ENCODE measurements at places on chromosomes 7 and 10.

GRCh38 chr7:109930049-109930448 lies 1160.9 kb upstream of the LRRN3 start:
- DNase-seq = no peak
- H3K27ac ChIP-seq = no peak overlapping the region
- no peak overlapping the region for H3K4me3 ChIP-seq
- H3K36me3 ChIP-seq = no peaks in the 10 kb centered on the region
- H3K4me1 ChIP-seq = no peaks in the 10 kb centered on the region
- peaks cover 5% of the 10 kb centered on the region for H3K27me3 ChIP-seq

DNA sequence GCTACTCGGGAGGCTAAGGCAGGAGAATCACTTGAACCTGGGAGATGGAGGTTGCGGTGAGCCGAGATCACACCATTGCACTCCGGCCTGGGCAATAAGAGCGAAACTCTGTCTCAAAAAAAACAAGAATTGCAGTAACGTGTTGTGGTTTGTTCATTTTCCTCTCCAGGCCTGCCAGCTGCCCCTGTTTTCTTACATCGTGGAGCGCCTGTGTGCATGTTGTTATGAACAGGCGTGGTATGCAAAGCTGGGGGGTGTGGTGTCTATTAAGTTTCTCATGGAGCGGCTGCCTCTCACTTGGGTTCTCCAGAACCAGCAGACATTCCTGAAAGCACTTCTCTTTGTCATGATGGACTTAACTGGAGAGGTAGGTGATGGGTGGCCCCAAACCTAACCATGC lies 52.1 kb downstream of the TRRAP start:
- no peak overlapping the region for H3K27ac ChIP-seq
- H3K36me3 ChIP-seq = peaks cover 81% of the 10 kb centered on the region
- no peaks in the 10 kb centered on the region for H3K27me3 ChIP-seq
- no peak overlapping the region for H3K4me3 ChIP-seq

DNA sequence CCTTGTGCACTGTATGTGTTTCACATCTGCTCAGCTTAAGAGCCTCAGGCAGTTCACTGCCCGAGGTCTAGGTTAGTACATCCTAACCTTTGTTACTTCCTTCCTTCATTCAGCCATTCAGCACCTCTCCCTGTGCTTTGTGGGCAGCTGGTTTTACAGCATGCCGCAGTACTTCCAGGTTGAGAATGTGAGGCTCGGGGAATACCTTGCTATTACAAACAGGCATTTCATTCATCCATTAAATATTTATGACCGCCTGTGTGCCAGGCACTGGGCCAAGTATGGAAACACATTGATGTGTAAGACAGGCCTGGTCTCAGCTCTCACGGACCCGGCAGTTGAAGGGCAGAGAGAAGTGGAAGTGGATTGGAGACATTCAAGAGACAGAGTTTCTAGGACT lies 82.4 kb downstream of the SHH start:
- no peak for DNase-seq
- peaks cover 25% of the 10 kb centered on the region for H3K36me3 ChIP-seq
- no peak overlapping the region for H3K27ac ChIP-seq

DNA sequence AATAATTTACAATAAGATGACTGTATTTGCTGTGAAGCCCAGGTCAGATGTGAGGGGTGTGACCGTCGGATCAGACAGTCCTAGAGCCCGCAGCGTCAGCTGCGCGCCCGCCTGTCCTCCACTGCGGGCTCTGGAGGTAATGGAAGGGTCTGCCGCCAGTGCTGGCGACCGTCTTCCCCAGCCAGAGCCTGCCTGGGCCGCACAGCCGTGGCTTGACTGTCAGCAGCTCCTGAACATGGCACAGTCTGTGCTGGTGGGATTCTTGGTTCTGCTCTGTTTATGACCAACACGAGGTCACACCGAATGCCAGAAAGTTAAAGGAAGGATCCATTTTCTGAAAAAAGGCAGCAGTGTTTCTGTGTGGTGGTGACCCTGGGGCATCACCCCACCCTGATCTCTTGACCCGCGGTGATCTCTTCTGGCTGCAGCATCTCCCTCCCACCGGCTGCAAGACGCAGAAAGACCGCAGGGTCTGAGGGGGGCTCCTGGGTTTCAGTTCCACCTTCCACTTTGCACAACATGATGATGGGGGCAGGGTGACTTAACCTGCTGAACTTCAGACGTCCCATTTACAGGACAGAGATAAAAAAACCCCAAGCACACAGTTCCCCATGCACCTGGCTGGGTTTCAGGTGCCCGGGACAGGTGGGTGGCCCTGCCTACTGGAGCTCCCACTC lies 103.7 kb downstream of the DNAJB6 start:
- no peak overlapping the region for H3K27ac ChIP-seq
- no peak for DNase-seq
- no peaks in the 10 kb centered on the region for H3K36me3 ChIP-seq
- peaks cover 13% of the 10 kb centered on the region for H3K27me3 ChIP-seq
- H3K4me1 ChIP-seq = no peaks in the 10 kb centered on the region

DNA sequence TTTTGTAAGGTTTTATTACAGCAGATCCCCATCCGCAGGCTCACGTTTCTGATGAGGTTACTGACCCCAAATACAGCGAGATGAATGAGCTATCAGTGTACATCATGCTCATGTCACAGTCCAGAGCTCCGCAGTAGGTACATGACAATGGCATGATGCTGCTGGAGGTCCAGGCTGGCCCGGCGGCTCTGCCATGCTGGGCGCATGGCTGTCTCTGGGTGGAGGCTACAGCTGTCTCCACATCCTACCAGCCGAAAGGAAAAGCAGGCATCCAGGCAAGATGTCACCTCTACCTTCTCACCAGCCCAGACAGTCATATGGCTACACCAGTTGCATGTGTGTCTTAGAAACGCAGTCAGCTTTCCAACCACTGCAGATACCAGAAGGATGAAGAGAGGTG lies 90.9 kb upstream of the RNF32 start:
- no peak overlapping the region for H3K4me3 ChIP-seq
- no peak for DNase-seq
- H3K27ac ChIP-seq = no peak overlapping the region
- H3K4me1 ChIP-seq = no peaks in the 10 kb centered on the region
- H3K27me3 ChIP-seq = peaks cover 3% of the 10 kb centered on the region

GRCh38 chr10:132252412-132252811 lies 55.3 kb downstream of the STK32C start:
- H3K36me3 ChIP-seq = no peaks in the 10 kb centered on the region
- peaks cover 17% of the 10 kb centered on the region for H3K27me3 ChIP-seq
- no peak overlapping the region for H3K27ac ChIP-seq
- no peak overlapping the region for H3K4me3 ChIP-seq
- H3K4me1 ChIP-seq = peaks cover 39% of the 10 kb centered on the region

GRCh38 chr10:104735757-104736391 lies 94.8 kb downstream of the SORCS3 start:
- peaks cover 26% of the 10 kb centered on the region for H3K4me1 ChIP-seq
- H3K27ac ChIP-seq = no peak overlapping the region
- no peaks in the 10 kb centered on the region for H3K36me3 ChIP-seq
- peak overlapping the region; percentile 41 for H3K4me3 ChIP-seq
- no peak for DNase-seq

DNA sequence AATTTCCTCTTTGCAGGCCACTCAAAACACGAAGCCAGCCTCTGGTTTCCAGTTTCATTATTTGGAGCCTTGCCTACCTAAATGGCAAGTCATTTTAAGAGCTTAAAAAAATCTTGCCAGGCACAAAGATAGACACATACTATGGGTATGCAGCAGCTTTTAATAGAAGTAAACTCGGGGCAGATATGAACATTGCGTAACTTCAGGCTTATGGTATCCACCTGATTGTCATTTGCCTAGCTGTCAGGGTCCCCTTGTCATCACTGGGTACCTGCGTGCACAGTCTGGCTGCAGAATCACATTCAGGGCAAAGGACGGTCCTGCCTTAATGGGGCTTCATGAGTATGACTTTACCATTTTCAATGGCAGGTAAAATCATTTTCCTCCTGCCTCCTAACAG lies 466.1 kb upstream of the NRP1 start:
- no peak for DNase-seq
- H3K4me3 ChIP-seq = no peak overlapping the region
- H3K27me3 ChIP-seq = peaks cover 2% of the 10 kb centered on the region
- H3K27ac ChIP-seq = no peak overlapping the region
- peaks cover 57% of the 10 kb centered on the region for H3K4me1 ChIP-seq

DNA sequence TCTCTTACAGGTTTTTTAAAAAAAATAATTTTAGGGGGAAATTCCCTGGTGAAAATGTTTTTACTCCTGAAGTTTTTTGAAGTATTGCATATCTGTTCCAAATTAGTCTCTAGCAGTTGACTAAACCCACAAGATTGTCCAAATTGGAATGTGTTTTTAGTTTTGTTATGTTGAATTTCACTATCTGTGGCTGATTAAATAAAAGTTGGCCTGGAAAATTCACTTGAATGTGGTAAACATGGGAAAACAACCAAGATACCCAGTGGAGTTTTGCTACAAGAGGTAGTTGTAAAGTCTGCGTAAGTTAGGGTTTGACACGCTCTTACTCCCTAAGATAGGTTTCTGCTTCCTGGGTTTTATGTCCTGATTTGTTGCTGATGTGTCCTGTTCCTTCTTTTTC lies 3.3 kb downstream of the TSGA13 start:
- no peak overlapping the region for H3K4me3 ChIP-seq
- DNase-seq = no peak
- no peaks in the 10 kb centered on the region for H3K36me3 ChIP-seq
- no peak overlapping the region for H3K27ac ChIP-seq
- peaks cover 14% of the 10 kb centered on the region for H3K27me3 ChIP-seq
- no peaks in the 10 kb centered on the region for H3K4me1 ChIP-seq

- H3K4me1 ChIP-seq = peaks cover 12% of the 10 kb centered on the region
- H3K27me3 ChIP-seq = peaks cover 5% of the 10 kb centered on the region
- DNase-seq = no peak
- no peaks in the 10 kb centered on the region for H3K36me3 ChIP-seq
- H3K27ac ChIP-seq = no peak overlapping the region
Measured at GRCh38 chr10:74738052-74738451, 88.3 kb upstream of the KAT6B start.

DNA sequence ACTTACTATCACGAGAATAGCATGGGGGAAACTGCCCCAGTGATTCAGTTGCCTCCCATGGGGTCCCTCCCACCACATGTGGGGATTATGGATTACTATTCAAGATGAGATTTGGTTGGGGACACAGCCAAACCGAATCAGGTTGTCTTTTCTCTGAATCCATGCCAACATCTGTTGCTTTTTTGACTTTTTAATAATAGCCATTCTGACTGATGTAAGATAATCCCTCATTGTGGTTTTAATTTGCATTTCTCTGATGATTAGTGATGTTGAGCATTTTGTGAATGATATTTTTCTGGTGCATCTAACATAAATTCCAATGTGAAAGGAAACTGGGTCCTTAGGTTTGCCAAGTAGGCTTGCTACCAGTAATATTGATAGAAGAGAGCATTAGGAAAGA lies 69.0 kb upstream of the ARHGAP21 start:
- H3K4me1 ChIP-seq = no peaks in the 10 kb centered on the region
- H3K27me3 ChIP-seq = peaks cover 13% of the 10 kb centered on the region
- DNase-seq = no peak
- no peak overlapping the region for H3K27ac ChIP-seq
- no peaks in the 10 kb centered on the region for H3K36me3 ChIP-seq
- H3K4me3 ChIP-seq = no peak overlapping the region

DNA sequence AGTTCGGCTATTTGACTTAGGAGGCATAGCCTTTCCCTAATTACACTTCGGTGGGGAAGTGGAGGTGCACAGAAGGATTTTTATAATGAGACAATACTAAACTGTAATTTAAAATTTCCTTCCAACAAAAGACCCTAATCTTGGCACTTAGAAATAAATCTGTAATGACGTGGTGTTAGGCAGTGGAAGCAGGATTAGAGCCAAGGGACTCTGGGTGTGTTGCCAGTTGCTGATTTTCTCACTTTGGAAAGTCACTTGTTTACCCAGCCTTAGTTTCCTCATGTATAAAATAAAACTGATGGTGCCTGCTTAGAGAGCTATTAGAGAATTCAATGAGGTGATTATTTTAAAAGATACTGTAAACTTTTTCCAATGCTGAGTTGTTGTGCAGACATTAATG lies 287.2 kb downstream of the AUTS2 start:
- H3K36me3 ChIP-seq = peaks cover 4% of the 10 kb centered on the region
- H3K27me3 ChIP-seq = no peaks in the 10 kb centered on the region
- no peak for DNase-seq
- peaks cover 49% of the 10 kb centered on the region for H3K4me1 ChIP-seq
- no peak overlapping the region for H3K4me3 ChIP-seq

- H3K4me1 ChIP-seq = no peaks in the 10 kb centered on the region
- DNase-seq = no peak
- no peak overlapping the region for H3K27ac ChIP-seq
- H3K27me3 ChIP-seq = peaks cover 14% of the 10 kb centered on the region
Measured at GRCh38 chr7:47196106-47196645, 385.7 kb downstream of the TNS3 start.

DNA sequence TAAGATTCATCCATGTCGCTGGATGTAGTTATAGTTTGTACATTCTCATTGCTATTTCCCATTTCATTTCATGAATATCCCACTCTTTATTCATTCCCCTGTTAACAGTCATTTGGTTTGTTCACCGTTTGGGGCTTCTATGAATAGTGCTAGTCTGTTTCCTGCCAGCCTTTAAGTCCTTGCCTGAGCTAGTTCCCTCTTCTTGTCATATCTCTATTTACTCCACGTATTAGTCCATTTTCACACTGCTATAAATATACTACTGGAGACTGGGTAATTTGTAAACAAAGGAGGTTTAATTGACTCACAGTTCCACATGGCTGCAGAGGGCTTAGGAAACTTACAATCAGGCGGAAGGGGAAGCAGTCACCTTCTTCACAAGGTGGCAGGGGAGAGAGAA lies 56.2 kb downstream of the PLCE1 start:
- H3K27ac ChIP-seq = no peak overlapping the region
- H3K4me3 ChIP-seq = no peak overlapping the region
- H3K27me3 ChIP-seq = no peaks in the 10 kb centered on the region
- DNase-seq = no peak
- H3K36me3 ChIP-seq = no peaks in the 10 kb centered on the region
- H3K4me1 ChIP-seq = no peaks in the 10 kb centered on the region

DNA sequence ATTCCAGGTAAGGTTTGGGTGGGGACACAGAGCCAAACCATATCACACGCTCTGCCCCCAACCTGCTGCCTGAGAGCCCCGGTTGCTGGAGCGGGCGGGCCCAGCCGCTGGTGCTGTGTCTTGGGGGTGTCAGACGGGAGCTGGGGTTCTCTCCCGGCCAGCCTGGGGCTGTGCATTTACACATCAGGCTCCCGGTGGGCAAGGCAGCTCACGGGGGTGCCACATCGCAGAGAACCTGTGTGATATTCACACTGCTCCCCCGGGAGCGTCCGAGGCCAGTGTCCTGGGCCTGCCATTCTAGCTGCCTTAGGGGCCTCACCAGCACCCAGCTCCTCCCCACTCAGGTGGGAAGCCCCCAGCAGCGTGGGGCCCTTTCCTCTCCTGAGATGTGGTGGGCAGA lies 35.6 kb upstream of the ADGRA1 start:
- peaks cover 18% of the 10 kb centered on the region for H3K4me1 ChIP-seq
- no peak for DNase-seq
- H3K27me3 ChIP-seq = peaks cover 7% of the 10 kb centered on the region

DNA sequence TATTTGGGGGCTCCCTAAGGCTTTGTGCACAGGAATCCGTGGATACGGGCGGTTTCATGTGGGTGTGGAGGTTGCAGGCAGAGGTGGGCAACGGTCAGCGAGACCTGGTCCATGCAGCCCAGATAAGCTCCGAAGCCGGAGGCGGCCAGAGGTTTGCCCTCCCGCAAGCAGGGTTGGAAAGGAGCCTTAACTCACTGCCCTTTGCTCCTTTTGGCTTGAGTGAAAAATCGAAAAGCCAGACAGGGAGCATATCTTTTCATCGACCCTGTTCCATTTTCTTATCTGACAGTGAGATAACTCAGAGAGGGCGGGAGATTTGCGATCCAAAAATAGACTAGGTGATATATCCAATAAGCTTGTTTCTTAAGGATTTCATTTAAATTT lies 1.5 kb downstream of the GRM3 start:
- peaks cover 41% of the 10 kb centered on the region for H3K27me3 ChIP-seq
- DNase-seq = peak; percentile 12
- peaks cover 17% of the 10 kb centered on the region for H3K4me1 ChIP-seq
- H3K36me3 ChIP-seq = no peaks in the 10 kb centered on the region
- H3K27ac ChIP-seq = no peak overlapping the region
